Natural killer cell treated with Interleukin-12 subunit alpha and Interleukin-12 subunit beta and Interleukin-15 and Interleukin-18, amount 100 ng/mL, for 72 hours (primary cell): ENCODE measurements at places on chromosomes 7 and 10.

DNA sequence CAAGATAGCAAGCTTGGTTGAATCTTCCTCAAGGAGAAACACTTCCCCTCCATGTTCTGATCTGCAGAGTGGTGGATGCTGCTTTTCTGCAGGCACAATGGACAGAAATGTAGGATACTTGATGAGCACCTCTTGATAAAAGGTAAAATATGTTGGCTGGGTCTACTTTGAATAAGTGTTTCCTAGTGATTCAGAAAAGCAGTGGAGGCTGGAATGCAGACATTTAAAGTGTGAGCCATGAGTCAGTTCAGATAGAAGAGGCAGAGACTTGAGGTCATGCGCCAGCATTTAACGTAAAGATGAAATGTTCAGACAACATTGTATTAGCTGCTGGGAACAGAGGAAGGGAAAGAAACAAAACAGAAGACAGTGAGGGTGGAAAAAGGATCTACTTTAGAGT lies 403.1 kb downstream of the ADRA2A start:
- H3K36me3 ChIP-seq = no peaks in the 10 kb centered on the region
- H3K27ac ChIP-seq = no peak overlapping the region
- H3K27me3 ChIP-seq = no peaks in the 10 kb centered on the region
- no peak for DNase-seq
- no peak overlapping the region for H3K4me3 ChIP-seq
- H3K4me1 ChIP-seq = no peaks in the 10 kb centered on the region

GRCh38 chr10:123035467-123036086 lies 26.8 kb downstream of the ACADSB start:
- H3K4me3 ChIP-seq = no peak overlapping the region
- peaks cover 11% of the 10 kb centered on the region for H3K4me1 ChIP-seq
- no peaks in the 10 kb centered on the region for H3K36me3 ChIP-seq

DNA sequence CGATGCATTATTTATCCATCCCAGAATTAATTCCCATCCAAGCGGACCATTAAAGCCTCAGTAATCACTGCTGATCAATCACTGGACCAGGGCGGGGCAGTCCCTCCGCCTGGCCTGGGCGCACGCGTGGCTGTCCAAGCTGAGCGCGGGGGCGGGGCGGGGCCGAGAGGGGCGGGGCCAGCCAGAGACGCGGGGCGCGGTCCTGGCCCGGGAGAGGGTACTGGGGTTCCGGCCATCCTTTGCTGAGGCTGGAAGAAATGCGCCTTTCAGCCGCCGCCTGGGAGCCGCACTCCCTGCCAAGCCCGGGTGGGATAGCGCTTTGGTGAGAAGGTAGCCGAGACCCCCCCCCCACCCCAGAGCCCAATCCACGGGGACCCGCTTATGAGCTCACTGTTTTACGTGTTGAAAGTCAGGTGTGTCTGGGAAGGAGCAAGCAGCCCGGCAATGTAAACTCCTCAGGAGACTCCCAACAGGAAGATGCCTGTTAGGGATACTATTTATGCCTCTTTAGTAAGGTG lies at the start of gene ARHGAP22:
TSS of gene ARHGAP22 (minus strand) at position 83 of the 518 bp plus-strand sequence. CDS start 277 bp downstream, outside the sequence.
- no peak within 1 kb of the TSS for H3K27ac ChIP-seq
- H3K4me3 ChIP-seq = no peak within 1 kb of the TSS
- no peaks in the 10 kb centered on the region for H3K36me3 ChIP-seq
- peaks cover 24% of the 10 kb centered on the region for H3K27me3 ChIP-seq
- no peak for DNase-seq
- H3K4me1 ChIP-seq = peaks cover 23% of the 10 kb centered on the region

- no peak for DNase-seq
- no peaks in the 10 kb centered on the region for H3K36me3 ChIP-seq
- H3K4me3 ChIP-seq = no peak overlapping the region
- H3K27me3 ChIP-seq = no peaks in the 10 kb centered on the region
These were observed 157.3 kb downstream of the CTTNBP2 start for GRCh38 chr7:117715784-117716445.

- H3K4me3 ChIP-seq = no peak overlapping the region
- H3K36me3 ChIP-seq = no peaks in the 10 kb centered on the region
- no peak overlapping the region for H3K27ac ChIP-seq
- no peaks in the 10 kb centered on the region for H3K4me1 ChIP-seq
These were observed 31.6 kb downstream of the FGF8 start for GRCh38 chr10:101744267-101744666.

GRCh38 chr7:139538881-139539635 lies 15.6 kb downstream of the CLEC2L start:
- no peaks in the 10 kb centered on the region for H3K4me1 ChIP-seq
- H3K27ac ChIP-seq = no peak overlapping the region
- H3K4me3 ChIP-seq = no peak overlapping the region
- DNase-seq = no peak
- peaks cover 9% of the 10 kb centered on the region for H3K27me3 ChIP-seq
- no peaks in the 10 kb centered on the region for H3K36me3 ChIP-seq

DNA sequence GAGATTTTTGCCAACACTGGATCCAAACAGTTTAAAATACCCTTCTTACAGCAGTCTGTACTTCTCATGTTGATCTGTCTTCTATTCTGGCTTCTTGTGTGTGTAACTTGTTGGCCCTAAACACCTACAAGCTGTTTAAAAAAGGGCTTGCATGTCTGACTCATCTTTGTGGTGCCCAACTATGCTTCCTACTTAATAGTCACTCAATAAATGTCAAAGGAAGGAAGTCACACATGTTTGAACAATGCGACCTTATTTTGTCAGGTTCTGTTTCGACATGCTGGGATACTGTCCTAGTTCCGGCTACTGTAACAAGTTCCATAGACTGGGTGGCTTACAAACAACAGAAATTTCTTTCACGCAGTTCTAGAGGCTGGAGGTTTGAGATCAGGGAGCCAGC lies 9.4 kb upstream of the GRK5 start:
- no peaks in the 10 kb centered on the region for H3K27me3 ChIP-seq
- H3K4me3 ChIP-seq = peak overlapping the region; percentile 55
- H3K36me3 ChIP-seq = no peaks in the 10 kb centered on the region
- peak overlapping the region; percentile 90 for H3K27ac ChIP-seq
- H3K4me1 ChIP-seq = peaks cover 28% of the 10 kb centered on the region
- DNase-seq = no peak

DNA sequence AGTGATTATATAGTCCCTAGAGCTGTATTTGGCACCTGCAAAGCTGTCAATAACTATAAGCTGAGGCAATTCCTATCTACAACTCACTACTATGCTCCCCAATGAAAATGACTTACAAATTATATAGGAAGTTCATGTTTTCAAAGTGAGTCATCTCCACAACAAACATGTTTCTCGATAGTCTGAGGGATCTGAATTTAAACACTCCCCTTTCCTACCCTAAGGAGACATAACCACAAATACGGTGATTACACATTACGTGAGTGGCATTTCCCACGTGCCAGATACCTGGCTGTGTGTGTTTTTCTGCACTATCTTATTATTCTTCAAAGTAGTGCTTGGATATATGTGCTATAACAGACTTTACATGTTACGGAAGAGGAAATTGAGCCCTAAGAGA lies 122.5 kb upstream of the C1QL3 start:
- H3K4me3 ChIP-seq = peak overlapping the region; percentile 60
- peaks cover 46% of the 10 kb centered on the region for H3K4me1 ChIP-seq
- H3K27ac ChIP-seq = peak overlapping the region; percentile 72
- H3K36me3 ChIP-seq = peaks cover 4% of the 10 kb centered on the region

DNA sequence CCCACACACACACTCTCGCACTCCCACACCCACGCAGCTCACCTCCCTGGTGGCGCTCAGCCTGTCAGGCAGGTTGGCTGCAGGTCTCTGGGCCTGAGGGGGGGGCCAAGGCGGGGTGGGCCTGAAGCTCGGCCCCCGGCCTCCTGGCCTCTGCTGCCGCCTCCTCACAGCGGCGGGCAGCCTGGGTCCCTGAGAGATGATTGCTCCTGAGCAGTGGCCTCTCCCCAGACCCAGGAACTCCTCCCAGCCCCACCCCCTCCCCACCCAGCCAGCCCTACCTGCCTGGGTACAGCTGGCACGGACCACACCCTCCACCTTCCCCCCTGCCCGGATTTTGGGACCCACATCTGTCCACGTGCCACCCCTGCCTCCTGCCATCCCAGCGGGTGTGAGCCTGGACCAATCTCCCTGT lies 4.6 kb upstream of the TMEM184A start:
- no peak overlapping the region for H3K4me3 ChIP-seq
- no peak overlapping the region for H3K27ac ChIP-seq
- no peaks in the 10 kb centered on the region for H3K4me1 ChIP-seq
- H3K36me3 ChIP-seq = no peaks in the 10 kb centered on the region
- no peaks in the 10 kb centered on the region for H3K27me3 ChIP-seq

- H3K27me3 ChIP-seq = no peaks in the 10 kb centered on the region
- H3K27ac ChIP-seq = no peak overlapping the region
- H3K4me3 ChIP-seq = no peak overlapping the region
- peaks cover 14% of the 10 kb centered on the region for H3K4me1 ChIP-seq
- DNase-seq = no peak
- H3K36me3 ChIP-seq = peaks cover 6% of the 10 kb centered on the region
These were observed 19.5 kb upstream of the MMP21 start for GRCh38 chr10:125795128-125795527.

DNA sequence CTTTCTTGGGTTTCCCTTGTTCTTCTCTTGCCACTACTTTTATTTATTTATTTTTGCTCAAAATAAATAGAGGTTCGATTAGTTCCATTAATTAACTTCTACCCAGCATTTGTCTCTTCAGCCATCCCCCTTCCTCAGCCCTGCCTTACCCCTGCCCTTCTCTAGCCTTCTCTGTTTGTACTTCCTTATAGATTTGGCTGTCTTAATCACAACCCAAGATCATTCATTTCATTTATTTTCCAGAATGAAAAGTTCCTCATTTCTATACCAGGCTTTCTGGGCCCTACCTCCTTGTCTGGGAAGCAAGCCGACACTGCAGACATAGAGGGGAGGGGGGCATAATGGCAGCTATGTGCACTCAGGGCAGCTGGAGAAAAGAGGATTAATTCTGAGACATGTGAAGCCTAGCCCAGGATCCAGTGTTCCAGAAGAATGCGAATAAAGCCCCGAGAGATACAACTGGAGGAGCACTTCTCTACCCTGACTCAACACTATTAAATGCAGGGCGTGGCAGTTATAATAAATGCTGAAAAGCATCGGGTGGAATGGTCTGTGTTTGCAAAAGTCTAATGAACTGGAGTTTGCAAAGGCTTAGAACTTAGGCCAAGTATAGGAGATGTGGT lies 6.4 kb upstream of the PDCD4 start:
- H3K4me1 ChIP-seq = peaks cover 85% of the 10 kb centered on the region
- H3K4me3 ChIP-seq = peak overlapping the region; percentile 84
- no peak for DNase-seq
- H3K27me3 ChIP-seq = no peaks in the 10 kb centered on the region
- H3K36me3 ChIP-seq = peaks cover 4% of the 10 kb centered on the region

GRCh38 chr7:99095698-99096097 lies 48.2 kb downstream of the SMURF1 start:
- H3K4me3 ChIP-seq = no peak overlapping the region
- no peak overlapping the region for H3K27ac ChIP-seq

DNA sequence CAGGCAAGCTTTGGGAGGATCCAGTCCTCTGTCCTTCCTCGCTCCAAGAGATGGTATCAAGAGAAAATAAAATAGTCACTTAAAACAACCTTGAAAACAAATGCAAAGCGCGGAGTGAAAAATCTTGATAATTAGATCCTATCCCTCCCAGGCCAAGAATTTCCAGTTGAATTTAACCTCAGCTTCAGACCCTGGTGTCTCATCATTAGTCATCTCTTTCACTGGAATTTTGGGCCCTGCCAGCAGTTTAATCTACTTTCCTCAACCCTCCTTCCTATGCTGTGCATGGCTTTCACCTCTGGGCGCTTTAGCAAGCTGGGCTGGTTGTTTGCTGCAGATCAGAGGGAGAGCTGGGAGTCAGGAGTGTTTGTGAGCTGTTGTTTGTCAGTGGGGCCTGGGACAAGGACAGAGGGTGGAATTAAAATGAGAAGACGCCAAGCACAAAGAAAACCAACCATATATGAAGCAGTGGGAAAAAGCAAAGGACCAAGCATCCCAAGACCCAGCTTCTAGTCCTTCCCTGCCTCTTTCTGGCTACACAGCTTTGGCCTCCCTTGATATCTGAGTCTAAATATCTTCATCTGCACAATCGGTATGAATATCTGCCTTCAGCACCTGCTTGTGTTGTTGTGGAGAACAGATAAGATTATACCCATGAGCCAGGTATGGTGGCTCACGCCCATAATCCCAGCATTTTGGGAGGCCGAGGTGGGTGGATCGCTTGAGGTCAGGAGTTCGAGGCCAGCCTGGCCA lies 13.5 kb downstream of the MYOF start:
- H3K27ac ChIP-seq = no peak overlapping the region
- no peaks in the 10 kb centered on the region for H3K27me3 ChIP-seq
- H3K4me3 ChIP-seq = no peak overlapping the region
- no peak for DNase-seq

DNA sequence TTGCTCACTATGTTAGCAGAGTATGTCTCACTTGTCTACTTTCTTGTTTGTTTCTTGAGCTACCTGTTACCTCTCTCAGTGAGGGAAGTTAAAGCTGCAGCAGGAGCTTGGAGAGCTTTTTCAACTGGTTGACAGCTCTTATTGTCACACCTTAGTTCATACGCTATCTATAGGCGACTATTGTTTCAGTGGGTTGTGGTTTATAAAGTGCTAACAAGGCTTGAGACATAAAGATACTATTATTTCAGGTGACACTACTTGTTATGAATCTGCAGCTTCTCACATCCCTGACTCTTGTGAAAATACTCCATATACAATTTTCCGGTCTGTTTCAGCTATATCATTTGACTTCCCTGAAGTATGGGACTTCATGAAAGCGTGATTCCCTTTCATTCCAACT lies 167.4 kb downstream of the CSTF2T start:
- no peaks in the 10 kb centered on the region for H3K4me1 ChIP-seq
- H3K4me3 ChIP-seq = no peak overlapping the region
- H3K27me3 ChIP-seq = no peaks in the 10 kb centered on the region
- DNase-seq = no peak
- no peak overlapping the region for H3K27ac ChIP-seq

DNA sequence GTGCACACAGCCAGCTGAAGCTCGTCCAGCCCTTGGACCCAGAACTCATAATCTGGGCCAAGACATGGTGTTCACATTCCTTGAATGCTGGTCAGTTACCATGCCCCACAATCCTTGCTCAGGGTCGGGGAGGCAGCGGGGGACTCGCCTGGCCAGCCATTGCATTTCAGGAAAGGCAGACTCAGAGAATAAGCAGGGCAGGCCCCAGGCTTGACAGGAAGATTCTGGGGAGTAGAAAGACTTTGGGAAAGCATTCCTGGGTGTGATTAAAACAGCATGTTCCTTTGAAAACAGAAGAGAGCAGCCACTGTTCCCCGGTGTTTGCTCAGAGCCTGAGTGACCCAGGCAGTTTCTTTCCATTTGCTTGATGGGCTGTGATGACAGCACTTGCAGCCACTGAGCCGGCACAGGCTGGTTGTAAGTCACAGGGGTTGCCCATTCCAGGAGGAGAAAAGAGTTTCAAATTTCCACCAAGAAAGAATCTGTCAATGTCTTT lies 473.7 kb downstream of the TYW1 start:
- H3K4me1 ChIP-seq = no peaks in the 10 kb centered on the region
- peaks cover 2% of the 10 kb centered on the region for H3K27me3 ChIP-seq
- H3K36me3 ChIP-seq = no peaks in the 10 kb centered on the region
- DNase-seq = no peak

GRCh38 chr10:72242675-72243074 lies 26.6 kb upstream of the ASCC1 start:
- H3K4me1 ChIP-seq = peaks cover 45% of the 10 kb centered on the region
- H3K27ac ChIP-seq = peak overlapping the region; percentile 43
- DNase-seq = no peak

GRCh38 chr10:131249955-131250344 lies 61.6 kb downstream of the TCERG1L start:
- no peak overlapping the region for H3K4me3 ChIP-seq
- H3K4me1 ChIP-seq = peaks cover 3% of the 10 kb centered on the region
- H3K36me3 ChIP-seq = no peaks in the 10 kb centered on the region
- no peak overlapping the region for H3K27ac ChIP-seq
- DNase-seq = no peak
